ENCODE measurements at places on chromosomes 5 and 9.
A peak's percentile ranks its signal among the peaks of the same experiment; 100 is the strongest.

DNA sequence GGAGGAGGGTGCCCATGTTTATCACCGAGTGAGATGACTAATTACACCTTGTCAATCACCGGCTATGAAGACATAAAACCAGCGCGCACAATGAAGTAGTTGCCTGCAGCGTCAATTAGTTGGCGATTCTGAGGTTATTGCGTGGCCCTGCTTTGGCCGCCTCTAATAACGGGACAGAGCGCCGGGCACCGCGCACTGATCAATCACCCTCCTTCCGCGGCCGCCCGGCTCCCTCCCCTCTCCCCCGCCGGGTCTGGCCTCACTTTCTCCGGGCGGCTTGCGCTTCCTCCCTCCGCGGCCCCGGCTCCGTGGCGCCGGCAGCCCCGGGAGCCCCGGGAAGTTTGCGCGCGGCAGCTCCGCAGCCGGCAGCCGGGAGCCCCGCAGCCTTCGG lies 3.3 kb upstream of the LHX2 start:
- no peak for DNase-seq

DNA sequence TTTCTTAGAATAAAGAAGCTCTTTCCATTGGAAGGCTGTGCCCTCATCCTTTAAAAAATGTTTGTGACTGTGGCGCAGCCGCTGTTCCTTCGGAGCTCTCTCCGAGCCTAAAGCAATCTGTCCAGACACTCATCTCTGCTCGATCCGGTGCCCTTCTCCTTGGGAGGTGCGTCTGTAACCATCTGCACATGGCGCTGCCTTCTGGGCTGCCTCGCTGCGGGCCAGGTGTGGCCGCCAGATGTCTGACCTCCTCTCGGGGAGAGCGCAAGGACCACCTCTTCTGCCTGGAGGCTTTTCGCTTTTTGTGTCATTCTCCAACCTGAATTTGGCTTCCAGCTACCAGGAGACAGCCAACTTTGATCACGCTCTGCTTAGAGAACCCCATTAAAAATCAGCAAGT lies 153.4 kb upstream of the PTCH1 start:
- no peak for DNase-seq

DNA sequence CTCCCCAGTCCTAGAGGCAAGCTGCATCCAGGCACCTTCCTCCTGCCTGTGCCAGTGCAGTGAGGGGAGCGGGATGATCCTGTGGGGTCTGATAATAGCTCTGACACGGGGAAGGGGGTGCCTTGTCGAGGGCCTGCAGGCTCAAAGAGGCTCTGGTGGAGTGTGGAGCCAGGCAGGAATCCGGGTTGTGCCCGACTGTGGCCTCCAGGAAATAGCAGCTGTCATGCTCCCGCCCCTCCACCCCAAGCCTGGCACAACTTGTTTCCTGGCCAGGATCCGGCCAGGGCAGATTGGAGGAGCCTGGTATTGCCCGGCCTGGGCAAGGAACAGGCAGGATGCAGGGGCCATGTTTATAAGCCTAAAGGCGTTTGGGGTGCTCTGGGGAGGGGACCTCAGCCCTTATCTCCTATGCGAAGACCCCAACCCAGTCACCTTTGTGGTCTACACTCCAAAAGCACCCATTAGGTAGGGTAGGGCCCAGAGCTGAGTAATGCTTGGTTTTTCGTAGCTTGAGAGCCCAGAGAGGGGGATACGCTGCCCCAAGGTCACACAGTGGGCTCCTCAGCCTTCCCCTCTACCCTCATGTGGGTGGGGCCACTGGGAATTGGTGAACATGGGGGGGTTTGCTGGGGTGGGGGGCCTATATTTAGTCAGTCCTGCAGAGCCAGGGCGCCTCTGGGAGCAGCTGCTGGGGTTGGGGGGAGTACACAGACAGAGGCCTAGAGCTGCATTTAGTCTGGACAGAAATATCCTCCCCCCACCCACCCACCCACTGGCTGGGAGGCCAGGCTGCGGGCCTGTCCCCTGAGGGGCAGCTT lies 12.2 kb downstream of the CXXC5 start:
- no peak for DNase-seq

- DNase-seq, result peak; percentile 58
Observed at GRCh38 chr5:33890131-33891032, 1.4 kb downstream of the ADAMTS12 start.

DNA sequence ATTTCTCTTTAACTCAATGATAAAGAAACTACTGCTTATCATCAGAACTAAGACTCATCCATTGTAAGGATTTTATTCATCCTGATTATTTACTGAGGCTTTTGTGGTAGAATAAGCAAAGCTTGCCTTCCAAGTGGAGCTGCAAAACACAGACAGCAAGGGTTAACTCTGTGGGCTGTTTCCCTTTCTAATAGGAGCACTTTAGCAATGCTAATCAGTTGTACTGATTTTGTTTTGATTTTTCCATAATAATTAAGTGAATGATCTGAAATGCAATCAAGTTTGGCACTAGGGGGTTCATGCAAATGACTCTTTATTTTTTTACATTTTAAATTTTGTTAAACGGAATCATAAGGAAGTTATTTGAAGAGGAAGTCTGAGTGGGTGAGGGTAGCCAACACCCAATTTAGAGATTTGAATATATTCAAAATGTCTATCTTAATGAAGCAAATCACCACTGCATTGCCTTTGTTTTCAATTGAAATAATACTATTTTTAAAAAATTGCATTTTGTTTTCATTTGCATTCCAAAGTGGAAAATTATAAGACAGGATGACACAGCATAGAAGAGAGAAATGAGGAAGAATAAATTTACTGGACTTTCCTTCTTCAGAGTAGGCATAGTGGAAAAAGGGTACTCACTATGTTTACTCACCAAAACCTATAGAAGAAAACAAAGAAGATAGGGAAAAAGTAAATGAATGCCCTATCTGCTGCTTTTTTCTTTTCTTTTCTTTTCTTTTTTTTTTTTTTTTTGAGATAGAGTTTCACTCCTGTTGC lies 36.6 kb downstream of the MEGF10 start:
- no peak for DNase-seq

DNA sequence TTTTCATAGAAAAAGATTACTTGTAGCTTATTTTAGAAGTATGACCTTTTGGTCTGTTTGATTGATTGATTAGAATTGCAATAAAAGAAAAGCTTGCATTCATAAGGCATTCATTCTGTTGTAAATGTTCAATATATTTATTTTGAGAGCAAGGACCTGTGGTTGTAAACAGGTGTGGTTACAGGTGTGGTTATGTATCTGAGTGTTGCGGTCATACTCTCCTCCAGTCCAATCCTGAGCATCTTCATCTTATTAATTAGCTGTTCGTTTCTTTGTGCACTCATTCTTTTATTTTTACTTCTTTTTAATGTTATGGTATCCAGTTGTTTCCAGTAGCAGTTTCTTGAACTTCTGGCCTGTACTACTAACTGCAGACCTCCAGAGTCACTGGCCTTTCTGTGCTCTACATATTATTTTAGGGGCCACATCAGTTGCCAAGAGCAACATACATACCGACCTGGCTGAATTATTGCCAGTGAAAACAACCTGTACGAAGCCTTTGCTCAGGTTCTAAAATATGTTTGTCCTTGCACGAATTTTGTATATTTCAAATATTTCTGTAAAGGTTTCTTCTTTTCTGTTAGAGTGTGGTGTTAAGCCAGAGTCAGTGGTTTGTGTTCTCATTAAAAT lies 128.7 kb downstream of the CDC42SE2 start:
- no peak for DNase-seq

GRCh38 chr9:96655198-96655851 lies at the start of gene PRXL2C:
PRXL2C (minus strand) TSS chr9:96655317; CDS start chr9:96655281, 36 bp downstream.
- DNase-seq, result peak; percentile 77

GRCh38 chr9:87750726-87751125 lies 24.8 kb downstream of the CTSL start:
- DNase-seq, result no peak

GRCh38 chr5:3303777-3304176 lies 291.9 kb upstream of the IRX1 start:
- DNase-seq, result no peak

DNA sequence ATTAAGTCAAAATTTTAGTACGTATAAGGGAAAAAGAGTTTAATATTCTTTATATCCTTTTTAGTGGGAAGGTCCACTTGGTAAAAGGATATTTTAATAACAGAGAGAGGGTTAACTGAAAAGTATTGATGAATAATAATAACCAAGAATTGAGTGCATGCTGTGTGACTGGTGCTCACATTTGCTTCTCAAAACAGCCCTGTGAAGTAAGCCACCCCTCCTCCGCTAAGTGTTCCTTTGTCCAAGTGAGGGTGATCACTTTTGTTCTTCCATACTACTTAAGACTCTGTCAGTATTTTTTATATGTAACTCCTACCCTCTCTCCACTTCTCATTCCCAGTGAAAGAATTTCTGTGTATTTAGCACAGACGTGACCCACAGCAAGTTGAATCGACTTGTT lies 51.5 kb downstream of the SLC44A1 start:
- no peak for DNase-seq

- no peak for DNase-seq
Observed at GRCh38 chr5:56307714-56308333, 74.7 kb upstream of the ANKRD55 start.

- peak; percentile 96 for DNase-seq
Observed at GRCh38 chr5:126597156-126597555, 2.1 kb upstream of the ALDH7A1 start.

DNA sequence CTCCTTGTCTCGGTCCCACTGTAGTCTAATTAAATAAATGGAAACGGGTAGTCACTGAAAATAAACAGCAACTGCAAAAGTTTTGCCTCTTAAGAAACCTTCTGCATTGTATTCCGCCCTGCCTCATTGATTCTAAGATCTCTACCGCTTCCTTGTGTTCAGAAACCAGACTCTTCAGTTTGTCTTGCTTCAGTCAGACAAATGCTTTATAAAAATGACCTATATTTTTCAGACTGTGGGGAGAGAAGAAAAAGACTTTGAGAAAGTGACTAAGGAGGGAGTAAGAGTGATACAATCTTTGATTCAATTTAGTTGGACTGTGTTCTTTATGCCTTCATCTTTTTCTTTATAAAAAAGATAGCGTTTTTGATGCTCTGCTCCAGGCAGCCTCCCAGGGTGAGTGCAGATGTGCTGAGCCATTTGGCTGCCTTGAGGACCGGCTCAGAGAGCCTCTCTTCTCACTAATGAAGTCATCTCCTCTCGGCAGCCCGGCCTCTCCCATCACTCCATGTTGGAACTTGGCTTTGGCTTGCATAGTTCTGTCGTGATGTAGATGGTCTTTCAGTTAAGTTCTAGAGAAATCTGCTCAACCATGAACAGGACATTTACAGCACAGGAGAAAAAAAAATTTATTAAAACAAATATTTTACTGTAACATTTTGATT lies 4.0 kb upstream of the VCAN start:
- peak; percentile 31 for DNase-seq

- DNase-seq, result peak; percentile 81
Observed at GRCh38 chr9:132069046-132069898, 10.4 kb downstream of the MED27 start.

DNA sequence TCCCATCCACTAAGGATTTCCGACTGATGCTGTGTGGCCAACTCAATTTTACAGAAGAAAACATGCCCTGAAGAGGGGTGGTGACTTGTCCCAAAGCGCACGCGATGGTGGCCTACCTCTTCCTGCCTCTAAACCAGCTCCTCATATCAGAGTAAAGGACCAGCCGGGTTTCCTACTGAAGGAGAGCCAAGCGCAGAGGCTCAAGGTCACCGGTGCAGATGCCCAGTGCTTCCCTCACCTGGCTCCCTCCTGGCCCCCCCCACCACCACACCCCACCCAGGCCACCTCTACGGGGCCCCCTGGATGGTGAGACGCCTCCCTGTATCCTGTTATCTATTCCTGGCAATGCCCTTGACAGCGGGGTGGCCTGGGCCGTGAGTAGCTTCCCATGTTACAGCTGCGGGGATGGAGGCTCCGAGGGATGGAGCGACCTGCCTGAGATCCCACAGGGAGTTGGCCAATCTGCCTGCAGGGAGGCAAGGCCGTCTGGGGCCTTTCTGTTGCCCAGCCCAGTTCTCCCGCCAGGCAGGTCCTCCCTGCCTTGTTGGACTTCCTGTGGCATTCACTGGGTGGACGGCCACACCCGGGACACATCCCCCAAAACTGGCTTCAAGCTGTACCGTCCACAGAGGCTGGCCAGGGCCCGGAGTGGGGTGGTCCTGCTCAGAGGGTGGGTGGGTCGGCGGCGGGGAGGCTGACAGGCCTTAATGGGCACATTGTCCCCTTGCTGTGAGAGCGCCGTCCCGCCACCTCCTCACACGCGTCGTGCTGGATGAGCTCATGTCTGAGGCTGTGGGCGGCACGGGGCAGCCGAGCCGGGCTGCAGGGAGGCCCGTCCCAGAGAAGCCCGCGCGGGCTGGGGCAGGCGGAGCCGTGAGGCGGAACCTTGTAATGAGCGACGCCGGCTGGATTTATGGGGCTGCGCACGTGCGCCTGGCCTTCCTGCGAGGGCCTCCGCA lies 72.5 kb downstream of the MACROH2A1 start:
- DNase-seq, result no peak

- no peak for DNase-seq
Observed at GRCh38 chr5:52791366-52791765, 3.6 kb downstream of the ITGA1 start.

DNA sequence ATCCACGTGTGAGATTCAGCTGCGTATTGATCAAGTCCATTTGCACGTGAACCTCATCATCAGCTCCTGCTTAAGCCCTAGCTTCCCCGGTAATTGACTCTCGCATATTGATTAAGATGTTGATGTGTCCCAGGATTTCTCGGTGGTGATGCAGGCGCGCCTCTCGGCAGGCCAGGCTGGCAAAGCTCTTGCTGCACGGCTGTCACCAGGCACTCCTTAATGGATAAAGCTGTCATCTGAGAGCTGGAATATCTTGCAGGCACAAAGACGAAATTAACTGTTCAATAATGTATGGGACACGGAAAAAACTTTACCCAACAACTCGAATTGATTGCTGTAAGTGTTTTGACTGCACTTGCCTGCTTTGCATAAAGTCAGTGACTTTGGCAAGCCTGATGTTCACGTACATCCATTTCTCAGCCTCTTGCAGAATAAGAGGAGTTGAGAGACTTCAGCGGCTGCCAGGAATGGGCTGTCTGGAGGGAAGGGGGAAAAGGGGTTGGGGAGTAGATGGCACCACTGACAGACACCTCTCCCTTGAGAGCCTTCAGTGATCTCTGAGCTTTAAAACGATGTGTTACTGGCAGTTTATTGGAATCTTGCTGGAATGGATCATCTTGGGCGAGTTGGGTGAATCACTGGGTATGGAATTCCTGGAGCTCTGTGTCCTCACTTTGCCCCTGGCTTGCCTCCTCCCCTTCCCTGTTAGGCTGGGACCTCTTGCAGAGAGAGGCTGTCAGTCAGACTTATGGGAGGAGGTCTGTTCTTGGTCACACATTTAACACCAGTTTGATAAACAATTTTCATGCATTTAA lies 650.3 kb downstream of the CCDC171 start:
- peak; percentile 93 for DNase-seq

GRCh38 chr5:175595905-175596304 lies 62.0 kb upstream of the HRH2 start:
- no peak for DNase-seq
